ENCODE measurements at places on chromosomes 2 and 18.

GRCh38 chr2:46547223-46548102, 68.1 kb downstream of the TMEM247 start:
- H3K36me3 ChIP-seq: no peaks in the 10 kb centered on the region
- H3K4me3 ChIP-seq: no peak overlapping the region

- H3K36me3 ChIP-seq: no peaks in the 10 kb centered on the region
- no peak for DNase-seq
- H3K4me3 ChIP-seq: no peak overlapping the region
- H3K27ac ChIP-seq: no peak overlapping the region
- no peaks in the 10 kb centered on the region for H3K4me1 ChIP-seq
These were observed 27.4 kb downstream of the CDK15 start for GRCh38 chr2:201833781-201834180.

GRCh38 chr2:69715964-69716363, 26.0 kb upstream of the ANXA4 start:
- H3K4me1 ChIP-seq: peaks cover 3% of the 10 kb centered on the region
- no peaks in the 10 kb centered on the region for H3K27me3 ChIP-seq
- no peak for DNase-seq

GRCh38 chr2:105812180-105813044, 67.7 kb downstream of the NCK2 start:
- no peaks in the 10 kb centered on the region for H3K27me3 ChIP-seq
- no peak for DNase-seq
- H3K4me1 ChIP-seq: no peaks in the 10 kb centered on the region
- H3K4me3 ChIP-seq: no peak overlapping the region

DNA sequence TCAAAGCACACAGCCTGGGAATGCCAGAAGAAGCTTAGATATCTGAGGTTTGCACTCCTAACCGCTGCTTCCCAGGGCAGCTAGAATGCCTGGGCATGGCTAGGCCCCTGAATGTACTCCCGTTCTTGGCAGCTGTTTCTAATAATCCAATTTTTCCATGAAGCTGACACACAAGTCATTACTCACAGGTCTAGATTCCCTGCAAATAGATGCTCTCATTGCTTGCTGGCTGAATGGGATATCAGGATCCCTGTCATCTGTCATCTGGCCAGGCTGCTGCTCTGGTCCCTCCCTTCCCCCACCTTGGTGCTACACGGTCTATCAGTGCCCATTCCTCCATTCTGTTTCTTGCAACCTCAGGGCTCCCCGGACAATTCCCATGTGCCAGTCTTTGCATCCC, 40.7 kb upstream of the TEX51 start:
- H3K36me3 ChIP-seq: no peaks in the 10 kb centered on the region
- no peak overlapping the region for H3K27ac ChIP-seq
- no peak overlapping the region for H3K4me3 ChIP-seq
- no peak for DNase-seq
